ENCODE measurements at places on chromosomes 4 and X.

GRCh38 chrX:34300871-34301270, 168.8 kb upstream of the FAM47A start:
- no peak for DNase-seq

GRCh38 chr4:121977251-121978171, 25.7 kb upstream of the TRPC3 start:
- no peak for DNase-seq

- DNase-seq: no peak
These were observed 60.7 kb downstream of the TBC1D9 start for GRCh38 chr4:140695483-140695882.

- DNase-seq: no peak
These were observed 12.7 kb downstream of the OPHN1 start for GRCh38 chrX:68420559-68420958.

DNA sequence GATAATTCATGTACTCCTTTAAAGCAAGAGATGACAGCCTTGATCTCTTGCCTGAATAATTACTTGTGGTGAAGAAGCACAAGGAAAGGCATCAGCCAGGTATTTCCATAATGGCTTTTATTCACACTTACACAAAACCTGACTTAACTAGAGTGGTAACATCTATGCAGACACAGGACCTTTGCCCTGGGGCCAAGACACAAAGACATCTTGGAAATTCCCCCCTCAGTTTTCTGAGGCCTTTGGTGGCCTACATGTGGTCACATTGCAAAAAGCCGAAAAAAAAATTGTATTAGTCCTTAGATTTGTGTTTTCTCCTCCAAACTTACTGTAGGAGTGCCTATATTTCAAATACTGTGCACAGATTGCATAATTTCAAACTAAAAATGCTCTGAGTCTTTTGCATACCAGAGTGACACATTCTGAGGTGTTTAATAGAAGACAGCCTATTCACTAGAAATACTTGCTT, 172.4 kb downstream of the PDGFC start:
- DNase-seq: no peak

DNA sequence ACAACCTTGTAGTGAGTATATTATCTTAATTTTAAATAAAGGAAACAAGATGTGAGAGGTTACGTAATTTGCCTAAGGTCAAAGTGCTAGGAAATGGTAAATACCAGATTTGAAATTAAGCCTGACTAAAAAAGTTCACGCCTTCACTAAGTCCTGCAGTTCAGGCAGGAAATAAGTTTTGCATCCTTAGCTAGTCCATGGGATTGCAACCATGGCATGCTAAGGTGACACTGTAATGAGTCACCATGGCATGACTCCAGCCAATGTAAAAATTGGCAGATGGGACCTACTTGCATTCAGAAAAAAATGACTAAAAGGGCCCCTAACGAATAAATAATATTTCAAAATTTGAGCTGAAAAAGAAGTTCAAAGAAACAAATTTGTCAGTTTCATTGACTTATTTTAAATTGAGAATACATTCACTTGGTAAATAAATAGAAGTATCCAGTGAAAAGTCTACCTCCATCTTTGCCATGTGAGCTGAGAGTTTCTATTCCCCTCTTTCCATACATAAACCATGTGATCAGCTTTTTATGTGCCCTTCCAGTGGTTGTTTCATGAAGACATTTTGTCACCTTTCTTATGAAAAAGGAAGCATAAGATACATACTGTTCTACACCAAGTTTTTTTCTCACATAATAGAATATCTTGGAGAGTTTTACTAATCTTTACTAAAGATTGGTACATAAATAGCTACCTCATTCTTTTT, 72.4 kb downstream of the ANKRD50 start:
- no peak for DNase-seq
